Foreskin fibroblast (primary cell): ENCODE measurements at places on chromosomes 2 and 18.
A peak's percentile ranks its signal among the peaks of the same experiment; 100 is the strongest.

DNA sequence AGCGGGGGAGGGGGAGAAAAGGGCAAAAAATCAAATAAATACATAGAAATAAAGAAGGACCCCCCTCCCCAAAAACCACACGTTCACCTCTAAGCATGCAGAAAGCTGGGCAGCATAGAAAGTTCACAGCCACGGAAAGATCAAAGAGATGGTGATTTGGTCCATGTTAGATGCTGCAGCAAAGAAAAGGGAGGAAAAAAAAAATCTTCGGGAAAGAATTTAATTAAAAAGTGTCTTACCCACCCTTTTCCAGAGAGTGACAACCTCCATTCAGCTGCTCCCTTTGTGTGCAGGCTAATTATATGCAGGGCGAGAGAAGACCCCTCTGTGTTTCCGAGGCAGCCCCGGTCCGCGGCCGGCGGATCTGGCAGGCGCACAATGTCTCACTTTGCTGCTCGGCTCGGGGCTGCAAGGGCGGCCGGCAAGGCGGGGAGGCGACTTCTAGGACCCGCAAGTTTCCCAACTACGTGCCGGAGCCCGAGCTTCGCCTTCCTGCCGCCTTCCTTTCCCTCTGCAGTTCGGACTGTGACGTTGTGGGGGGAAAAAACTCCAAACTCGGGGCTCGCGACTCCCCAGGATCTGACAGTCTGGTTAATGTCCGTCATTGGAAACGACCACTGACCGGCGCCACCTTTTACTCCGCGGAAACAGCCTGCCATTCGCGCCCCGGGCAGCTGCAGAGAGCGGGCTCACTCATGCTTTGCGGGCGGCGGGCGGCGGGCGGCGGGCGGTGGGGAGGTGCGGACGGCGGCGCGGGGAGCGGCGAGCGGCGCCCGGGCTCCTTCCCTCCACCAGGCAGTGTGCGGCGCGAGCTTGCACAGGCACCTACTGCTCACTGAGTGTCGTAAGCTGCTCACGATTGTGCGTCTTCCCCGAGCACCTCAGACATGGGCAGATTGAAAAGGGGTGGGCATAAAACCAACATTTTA is at the start of gene LRRTM1:
LRRTM1 (minus strand) TSS at position 844 of the 929 bp plus-strand sequence. CDS start 933 bp downstream, outside the sequence.
- no peak for DNase-seq

GRCh38 chr2:189837326-189837725 is 53.1 kb downstream of the PMS1 start:
- no peak for DNase-seq

- peak; percentile 9 for DNase-seq
These were observed 36.8 kb downstream of the DRC1 start for GRCh38 chr2:26438526-26438925.

DNA sequence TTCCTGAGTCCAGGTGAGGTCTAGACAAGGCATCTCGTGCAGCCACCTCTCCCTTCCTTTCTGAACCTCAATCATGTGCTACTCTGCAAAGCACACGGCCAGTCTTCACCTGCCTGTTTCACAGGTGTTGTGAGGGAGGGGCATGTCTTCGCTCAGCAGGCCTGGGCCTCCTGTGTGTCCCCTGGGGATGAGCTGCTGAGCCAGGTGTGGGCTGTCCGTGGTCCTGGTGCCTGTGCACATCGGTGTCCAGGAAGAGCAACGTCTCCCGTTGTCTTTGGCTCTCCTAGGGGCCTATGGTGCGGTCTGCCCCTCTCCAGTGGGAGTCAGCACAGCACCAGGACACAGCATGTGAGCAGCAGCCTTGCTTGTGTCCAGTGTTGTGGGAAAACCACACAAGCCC is 16.7 kb downstream of the ARHGEF4 start:
- DNase-seq, result no peak

GRCh38 chr2:55063713-55064323 is 13.6 kb upstream of the RTN4 start:
- no peak for DNase-seq

- DNase-seq, result no peak
These were observed 15.9 kb downstream of the GATA6 start for GRCh38 chr18:22185273-22185672.

GRCh38 chr2:48205137-48205798 is 299.0 kb upstream of the FBXO11 start:
- DNase-seq, result peak; percentile 21
